ENCODE measurements at places on chromosomes 12 and 14.

DNA sequence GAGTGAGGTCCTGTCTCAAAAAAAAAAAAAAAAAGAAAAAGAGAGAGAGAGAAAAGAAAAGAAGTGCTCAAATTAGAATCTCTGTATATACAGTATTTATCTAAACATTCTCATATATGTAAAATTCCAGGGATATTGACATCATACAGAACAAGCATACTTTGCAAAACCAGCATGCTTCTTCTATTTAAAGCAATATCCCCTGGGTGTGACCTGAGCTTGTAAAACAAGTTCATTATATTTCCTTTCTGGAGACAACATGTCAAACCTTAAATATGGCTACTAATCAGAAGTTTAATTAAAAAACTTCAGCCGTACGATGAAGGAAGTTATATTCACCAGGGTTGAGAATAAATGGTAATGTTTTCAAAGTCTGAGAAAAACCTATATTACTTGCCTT, 175.8 kb upstream of the HMGA2 start:
- DNase-seq = no peak

GRCh38 chr12:2277492-2278155, 224.8 kb downstream of the CACNA1C start:
- DNase-seq = no peak

GRCh38 chr14:87148655-87149054, 844.3 kb downstream of the GALC start:
- DNase-seq = no peak

GRCh38 chr14:75486318-75486717, 36.0 kb upstream of the BATF start:
- DNase-seq = no peak

GRCh38 chr14:64788706-64789105, 84.5 kb downstream of the PLEKHG3 start:
- no peak for DNase-seq

DNA sequence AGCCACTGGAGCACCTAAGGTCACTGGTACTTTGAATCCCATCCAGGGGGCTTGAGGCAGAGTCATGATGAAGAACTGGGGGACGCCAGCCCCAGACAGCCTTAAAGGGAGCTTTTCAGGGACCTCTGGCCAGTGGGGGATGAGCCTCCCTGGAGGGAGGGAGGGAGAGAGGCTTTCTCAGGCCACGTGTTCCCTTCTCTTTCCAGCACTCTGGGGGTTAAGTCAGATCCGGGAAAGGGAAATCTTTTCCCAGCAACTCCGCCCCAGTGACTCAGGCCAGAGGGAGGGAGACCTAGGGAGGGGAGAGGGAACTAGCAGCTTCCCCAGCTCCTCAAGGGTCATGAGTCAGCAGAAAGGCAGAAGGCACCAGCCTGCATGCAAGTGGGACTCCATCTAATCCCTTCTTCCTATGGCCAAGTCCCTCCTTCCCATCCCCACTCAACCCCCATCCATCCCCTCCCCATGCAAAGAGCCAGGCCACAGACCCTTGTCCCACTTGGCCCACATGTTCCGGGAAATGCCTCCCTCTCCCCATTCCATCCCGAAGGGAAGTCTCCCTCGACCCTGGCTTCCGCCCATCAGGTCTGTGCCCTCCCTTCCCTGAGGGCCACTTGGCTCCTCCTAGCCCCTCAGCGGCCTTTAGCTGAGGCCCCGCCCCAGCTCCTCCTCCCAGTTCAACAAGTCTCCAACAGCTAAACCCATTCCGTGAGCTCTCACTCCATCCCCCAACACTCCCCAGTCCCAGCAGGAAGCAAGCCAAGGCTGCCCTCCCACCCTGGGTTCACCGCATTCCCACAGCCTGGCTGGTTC, 5.6 kb downstream of the TNFRSF1A start:
- DNase-seq = peak; percentile 96

GRCh38 chr12:1590221-1590979, 4.0 kb downstream of the FBXL14 start:
- DNase-seq = peak; percentile 89

GRCh38 chr12:129049917-129050316, 196.6 kb downstream of the GLT1D1 start:
- DNase-seq = peak; percentile 84

- DNase-seq = no peak
These were observed 1940.0 kb upstream of the SEL1L start for GRCh38 chr14:83473416-83474235.

- DNase-seq = no peak
These were observed 17.1 kb downstream of the SYT1 start for GRCh38 chr12:78881685-78882084.

- DNase-seq = no peak
These were observed 579.1 kb downstream of the VRK1 start for GRCh38 chr14:97376310-97376709.

DNA sequence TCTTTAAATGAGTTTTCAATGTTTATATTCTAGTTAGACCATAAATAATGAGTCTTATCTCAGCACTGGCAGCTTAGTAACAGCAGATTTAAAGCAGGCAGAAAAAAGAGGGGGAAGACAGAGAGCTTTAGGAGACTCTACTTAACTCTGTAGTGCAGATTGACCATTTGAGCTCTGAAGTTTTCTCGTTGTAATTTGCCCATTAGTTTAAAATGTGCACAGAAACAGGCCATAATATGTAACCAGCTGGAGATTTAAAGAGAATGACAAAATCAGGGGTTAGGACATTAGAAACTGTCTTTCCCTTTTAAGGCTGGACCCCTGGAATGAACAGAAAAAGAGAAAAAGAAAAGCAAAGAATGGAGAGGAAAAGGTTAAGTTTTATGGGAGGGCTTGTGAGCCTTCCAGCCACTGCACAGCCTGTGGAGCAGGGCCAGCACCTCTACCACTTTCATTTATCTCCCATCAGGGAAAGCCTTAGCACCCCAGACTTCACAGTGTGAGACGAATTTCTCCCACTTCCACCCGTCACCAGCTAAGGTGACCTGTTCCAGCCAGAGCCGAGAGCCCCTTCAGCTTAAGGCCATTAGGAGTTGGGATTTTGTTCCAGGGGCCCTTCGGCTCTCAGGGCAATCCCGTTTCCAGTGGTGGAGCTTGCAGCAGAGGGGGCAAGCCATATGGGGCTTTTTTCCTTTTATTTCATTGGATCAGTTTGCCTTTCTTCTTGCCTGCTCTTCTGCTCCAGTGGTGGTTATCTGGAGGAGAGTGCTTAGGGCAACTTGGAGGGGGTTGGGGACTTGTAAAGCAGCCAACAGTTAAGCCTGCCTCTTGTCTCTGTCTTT, 8.0 kb downstream of the IL22 start:
- DNase-seq = no peak

DNA sequence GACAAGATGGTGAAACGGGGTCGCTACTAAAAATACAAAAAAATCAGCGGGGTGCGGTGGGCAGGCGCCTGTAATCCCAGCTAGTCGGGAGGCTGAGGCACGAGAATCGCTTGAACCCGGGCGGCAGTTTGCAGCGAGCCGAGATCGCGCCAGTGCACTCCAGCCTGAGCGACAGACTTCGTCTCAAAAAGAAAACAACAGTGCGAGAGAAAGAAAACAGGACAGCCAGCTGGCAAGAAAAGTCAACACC, 633 bp upstream of the RNU4-2 start:
- no peak for DNase-seq

- DNase-seq = no peak
These were observed 56.9 kb downstream of the TESC start for GRCh38 chr12:117042171-117042842.

DNA sequence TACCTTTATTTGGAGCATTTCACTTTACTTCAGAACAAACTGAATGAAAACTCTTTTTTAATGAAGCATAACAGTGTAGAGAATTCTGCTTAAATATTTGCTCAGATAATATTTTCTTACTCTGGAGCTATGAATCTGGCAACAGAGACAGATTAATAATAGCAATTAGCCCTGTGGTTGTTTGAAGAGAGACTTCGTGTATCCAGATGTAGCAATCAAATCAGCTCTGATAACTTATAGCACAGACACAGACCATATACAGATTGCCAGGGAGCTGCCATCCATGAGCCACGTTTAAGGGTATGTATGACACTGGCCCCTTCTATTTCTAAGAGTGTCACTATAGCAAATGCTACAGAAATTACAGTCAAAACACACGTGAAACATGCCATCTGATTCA, 146.6 kb downstream of the EXOC5 start:
- DNase-seq = no peak

DNA sequence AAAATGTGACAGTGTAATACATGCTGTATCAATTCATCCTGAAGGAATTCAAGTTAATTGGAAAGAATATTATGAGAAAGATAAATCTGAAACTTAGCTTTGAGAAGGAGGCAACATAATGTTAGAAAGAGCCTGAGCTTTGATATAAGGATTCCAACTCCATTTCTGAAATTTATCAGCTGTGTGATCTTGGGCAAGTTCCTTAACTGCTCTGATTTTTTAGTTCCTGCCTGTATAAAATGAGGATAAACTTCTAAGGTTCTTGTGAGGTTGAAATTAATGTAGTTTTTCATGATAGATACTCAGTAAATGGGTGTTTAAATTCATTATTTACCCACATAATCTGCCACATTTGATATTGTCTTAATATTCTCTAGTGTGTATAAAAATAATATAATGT, 14.6 kb upstream of the ATP2B1 start:
- no peak for DNase-seq

- no peak for DNase-seq
These were observed 3.3 kb downstream of the AKT1 start for GRCh38 chr14:104792101-104792884.

- DNase-seq = no peak
These were observed 5.5 kb upstream of the NR1H4 start for GRCh38 chr12:100468126-100468525.

DNA sequence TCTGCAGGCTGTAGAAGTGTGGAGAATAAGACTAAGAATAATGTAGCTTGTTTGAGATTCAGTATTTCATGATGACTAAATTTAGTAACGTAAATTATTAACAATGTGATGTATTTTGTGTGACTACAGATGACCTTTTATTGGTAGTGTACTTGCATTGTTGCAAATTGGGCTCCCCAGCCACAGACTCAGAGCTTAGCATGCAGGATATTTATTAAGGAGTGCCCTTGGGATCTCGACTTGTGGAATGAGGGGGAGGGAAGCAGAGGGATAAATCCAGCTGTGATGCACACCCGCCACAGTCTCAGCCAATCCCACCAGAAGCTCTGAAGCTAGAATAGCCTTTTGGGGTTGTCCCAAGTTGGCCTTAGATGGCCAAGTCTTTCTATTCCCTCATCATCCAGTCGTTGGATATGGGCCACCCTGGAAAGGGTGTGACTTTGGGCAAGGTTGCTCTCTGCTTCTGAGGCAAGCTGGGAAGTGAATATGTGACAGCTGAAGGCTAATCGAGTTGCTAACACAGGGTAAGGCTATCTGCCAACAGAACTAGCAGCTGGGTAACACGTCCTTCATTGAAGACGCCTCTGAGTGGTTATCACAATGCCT, 42.1 kb upstream of the USP44 start:
- no peak for DNase-seq

- DNase-seq = peak; percentile 58
These were observed 43.5 kb upstream of the FKBP4 start for GRCh38 chr12:2751230-2751629.

DNA sequence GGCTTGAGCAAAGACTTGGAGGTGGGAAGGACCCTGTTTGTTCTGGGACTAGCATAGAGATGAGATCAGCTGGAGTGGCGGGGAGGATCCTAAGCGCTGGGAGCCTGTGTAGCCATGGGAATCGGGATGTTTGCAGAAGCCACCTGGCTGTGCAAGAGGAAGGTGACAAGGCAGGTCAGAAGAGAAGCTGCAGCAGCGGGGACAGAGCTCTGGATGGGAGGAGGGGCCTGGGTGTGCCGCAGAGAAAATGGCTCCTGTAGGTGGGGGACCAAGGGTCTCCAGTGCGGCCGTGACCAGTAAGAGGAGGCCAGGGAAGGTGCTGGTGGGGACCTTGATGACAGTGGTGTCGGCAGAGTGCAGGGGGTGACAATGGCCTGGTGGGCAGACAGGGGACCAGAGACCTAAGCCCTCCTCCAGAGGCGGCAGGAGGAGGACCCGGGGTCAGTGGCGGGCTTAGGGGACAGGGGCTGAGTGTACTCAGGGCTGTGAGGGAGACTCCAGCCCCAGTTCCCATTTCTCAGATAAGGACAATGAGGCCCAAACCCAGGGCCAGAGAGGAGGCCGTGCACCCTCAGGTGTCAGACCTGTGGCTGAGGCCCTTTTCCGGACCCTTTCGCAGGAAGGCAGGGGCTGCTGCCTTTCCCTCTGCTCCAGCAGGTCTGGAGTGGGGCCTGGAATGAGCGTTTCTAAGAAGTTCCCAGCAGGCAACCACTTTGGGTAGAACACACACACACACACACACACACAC, 206.6 kb upstream of the RTL1 start:
- DNase-seq = no peak

- DNase-seq = no peak
These were observed 2.0 kb downstream of the ARL6IP4 start for GRCh38 chr12:122982477-122982815.

DNA sequence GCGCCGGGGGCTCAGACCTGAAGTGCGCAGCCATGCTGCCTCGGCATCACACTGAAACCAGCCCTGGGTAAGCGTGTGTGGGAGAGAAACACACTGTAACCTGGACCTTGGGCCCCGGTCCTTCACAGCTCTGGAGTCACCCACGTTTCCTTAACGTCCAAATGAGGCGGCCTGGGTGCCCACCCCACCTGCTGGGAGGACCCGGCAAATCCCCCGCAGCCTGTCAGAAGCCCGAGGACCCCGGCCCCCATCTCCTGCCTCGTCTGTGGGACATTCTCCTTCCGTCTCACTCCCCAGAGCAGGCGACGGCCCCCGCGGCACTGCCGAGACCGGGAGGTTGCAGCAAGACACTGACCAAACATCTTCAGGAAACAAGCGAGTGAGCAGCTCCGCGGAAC, 66.5 kb upstream of the GALNT9 start:
- DNase-seq = no peak

- no peak for DNase-seq
These were observed 550.0 kb downstream of the SOX5 start for GRCh38 chr12:23399402-23399933.

DNA sequence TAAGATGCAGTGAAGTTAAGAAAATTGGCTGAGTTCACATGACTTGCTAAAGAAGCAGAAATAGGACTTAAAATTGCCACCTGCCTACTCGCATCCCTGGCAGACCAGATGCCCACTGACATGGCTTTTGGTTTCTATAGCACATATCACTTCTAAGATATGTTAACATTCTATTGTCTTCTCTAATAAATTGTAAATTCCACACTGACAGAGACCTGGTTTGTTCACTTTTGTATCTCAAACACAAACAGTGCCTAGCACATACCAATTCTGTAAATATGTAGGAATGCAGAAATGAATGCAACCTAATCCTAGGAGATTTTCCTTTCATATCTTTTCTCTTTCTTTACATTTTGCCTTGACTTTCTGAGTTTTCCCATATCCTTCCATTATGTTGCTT, 1047.6 kb downstream of the AACS start:
- DNase-seq = no peak

GRCh38 chr12:11650286-11651281, 1.1 kb downstream of the ETV6 start:
- DNase-seq = no peak

GRCh38 chr12:76529226-76529918, 30.2 kb downstream of the OSBPL8 start:
- no peak for DNase-seq
